ENCODE measurements at places on chromosomes 12 and 14. TPM values are rescaled to one million over a fixed set of nuclear protein-coding genes. Genes with fewer than 3 reads are reported as not detected.

The TPH2 gene
- 0.10 TPM for total RNA-seq

The GNB3 gene
- total RNA-seq, result 2.0 TPM

The MDGA2 gene
- 0.17 TPM for total RNA-seq

The TMPO gene
- 53.4 TPM for total RNA-seq

The SLCO1B3 gene
- total RNA-seq, result not detected

DNA sequence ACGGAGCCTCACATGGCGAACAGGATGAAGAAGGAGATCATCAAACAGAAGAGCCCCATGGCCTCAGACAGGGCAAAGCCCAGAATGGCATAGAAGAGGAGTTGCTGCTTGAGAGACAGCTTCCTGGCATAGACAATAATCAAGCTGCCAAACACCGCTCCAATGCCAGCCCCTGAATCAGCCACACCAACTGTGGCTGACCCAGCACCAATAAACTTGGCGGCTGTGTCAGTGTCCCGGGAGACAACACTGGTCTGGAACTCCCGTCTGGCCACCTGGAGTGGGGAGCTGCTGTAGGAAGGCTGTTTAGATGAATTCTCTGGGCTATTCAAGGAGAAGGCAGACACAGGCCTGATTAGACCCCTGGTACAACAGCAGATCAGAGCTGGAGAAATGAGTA, 100.1 kb downstream of the HEATR5A start:
- DNase-seq, result no peak

- peak; percentile 51 for DNase-seq
Measured at GRCh38 chr12:40622246-40622838, 69.9 kb upstream of the CNTN1 start.

- no peak for DNase-seq
Measured at GRCh38 chr12:132118876-132119275, 25.2 kb downstream of the DDX51 start.

GRCh38 chr12:712172-712863, 40.1 kb upstream of the WNK1 start:
- no peak for DNase-seq

The SOAT2 gene
- not detected for total RNA-seq

The EIF2S3B gene
- 2.2 TPM for total RNA-seq

DNA sequence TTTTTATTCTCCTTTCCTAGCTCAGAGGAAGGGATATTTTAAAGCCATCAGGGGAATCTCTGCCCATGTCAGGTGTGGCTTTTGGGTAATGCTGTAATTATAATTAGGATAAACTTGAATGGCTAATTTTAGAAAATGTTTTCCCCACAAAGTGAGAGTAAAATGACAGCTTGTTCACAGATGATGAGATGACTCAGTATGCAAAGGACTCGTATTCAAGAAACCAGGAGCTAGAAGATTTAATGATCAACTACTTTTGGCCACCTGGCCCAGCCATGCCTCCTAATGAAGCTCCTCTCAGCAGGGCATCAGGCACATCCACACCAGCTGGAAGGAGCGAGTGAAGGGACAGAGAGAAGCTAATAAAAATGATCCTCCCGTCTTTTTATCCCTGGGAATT, 29.0 kb upstream of the PLEKHG7 start:
- DNase-seq, result no peak

DNA sequence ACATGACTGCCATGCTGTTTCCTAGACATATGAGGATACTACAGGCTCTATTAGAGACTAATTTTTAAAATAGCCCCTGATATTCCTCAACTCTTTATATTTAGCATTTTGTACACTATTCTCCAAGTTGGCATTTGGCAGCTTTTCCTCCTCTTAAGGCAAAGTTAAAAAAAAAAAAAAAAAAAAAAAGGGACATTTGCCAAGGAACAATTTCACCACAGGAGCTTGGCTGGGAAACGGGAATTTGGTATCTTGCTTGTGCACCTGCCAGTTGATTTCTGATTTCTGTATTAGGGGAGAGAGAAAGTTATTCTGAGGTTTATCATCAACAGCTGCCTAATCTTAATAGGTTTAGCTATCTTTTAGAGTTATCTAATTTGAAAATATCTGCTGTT, 87.2 kb downstream of the CAND1 start:
- no peak for DNase-seq

The NFE2 gene
- 21.3 TPM for total RNA-seq

All from left lung (tissue), 14 donors.